Gastrocnemius medialis (tissue), 4 donors: ENCODE measurements at places on chromosomes 13 and 19.

DNA sequence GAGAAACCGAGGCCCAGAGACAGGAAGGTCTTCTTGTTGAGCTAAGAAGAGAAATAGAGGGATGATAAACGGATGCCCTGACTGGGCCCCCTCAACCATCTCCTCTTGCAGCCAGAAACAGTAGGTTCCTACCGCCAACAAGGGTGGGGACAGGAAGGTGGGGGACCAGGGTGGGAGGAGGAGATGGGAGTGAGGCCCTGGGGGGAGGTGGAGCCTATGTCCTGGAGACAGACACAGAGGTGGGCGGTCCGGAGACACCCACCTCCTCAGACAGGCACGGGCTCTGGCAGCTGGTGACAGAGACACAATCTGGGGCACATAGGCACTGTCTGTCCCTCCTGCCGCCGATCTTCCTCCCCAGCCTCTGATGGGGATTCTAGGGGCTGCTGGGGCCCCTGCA lies 16.9 kb downstream of the GADD45B start:
- no peak for DNase-seq

DNA sequence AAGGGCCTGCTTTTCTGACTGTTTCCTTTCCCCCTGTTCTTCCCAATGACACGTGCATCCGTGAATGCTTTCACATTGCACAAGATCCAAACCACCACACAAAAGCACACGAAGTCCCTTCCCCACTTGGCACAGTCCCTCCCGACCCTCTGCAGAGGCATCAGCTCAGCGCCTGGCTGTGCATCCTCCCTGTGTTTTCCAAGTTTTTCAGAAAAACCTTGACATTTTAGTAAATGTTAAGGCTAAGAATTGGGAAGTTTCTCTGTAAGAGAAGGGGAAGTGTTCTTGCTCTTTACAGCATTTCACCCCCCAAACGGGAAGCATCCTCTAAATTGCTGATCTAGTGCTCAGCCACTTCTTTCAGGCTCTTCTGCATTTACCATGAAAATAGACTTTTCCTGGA lies 94.5 kb upstream of the TM9SF2 start:
- no peak for DNase-seq

GRCh38 chr19:42295831-42296525 lies 6.0 kb upstream of the PRR19 start:
- DNase-seq = peak; percentile 74

DNA sequence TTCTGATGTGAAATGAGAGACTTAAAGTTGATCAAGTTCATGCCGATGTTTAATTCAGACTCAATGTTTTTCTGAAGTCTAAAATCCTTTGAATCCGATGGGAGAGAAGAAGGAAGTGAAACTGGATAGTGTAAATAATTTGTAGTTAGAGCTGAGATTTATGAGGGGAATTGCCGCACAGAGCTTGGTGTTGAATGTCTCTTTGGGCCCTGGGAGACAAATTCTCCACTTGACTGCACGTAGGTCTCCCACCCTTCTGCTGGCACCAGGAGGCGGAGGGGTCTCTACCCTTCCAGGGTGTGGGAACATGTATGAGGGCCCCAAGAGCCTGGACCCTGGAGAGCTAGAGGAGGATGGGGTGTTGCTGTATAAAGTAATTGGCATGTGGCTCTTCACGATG lies 140.8 kb upstream of the SERP2 start:
- DNase-seq = no peak
